Renal cortical epithelial cell (primary cell): ENCODE measurements at places on chromosomes 6 and 20. TPM values are rescaled to one million over a fixed set of nuclear protein-coding genes. Genes with fewer than 3 reads are reported as not detected.

The RHAG gene
- total RNA-seq: not detected in 2 replicates

DNA sequence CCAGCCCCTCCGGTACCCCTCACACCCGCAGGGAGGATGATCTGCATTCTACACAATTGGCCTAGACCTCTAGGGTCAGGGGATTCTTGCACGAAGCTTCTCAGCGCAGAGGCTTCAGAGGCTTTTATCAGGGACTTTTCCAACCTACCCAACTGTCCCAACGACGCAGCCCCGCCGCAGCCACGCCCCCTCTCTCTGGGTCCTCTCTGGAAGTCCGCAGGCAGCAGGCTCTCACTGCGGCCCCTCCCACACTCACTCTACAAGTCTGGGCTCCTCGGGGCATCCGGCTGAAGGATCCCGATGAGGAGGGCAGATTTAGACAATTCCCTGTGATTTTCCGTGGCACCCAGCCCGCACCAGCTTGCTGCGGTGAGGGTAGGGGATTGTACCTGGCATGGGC, 227.7 kb upstream of the RNF24 start:
- no peak for DNase-seq

- DNase-seq: no peak
Measured at GRCh38 chr6:40480678-40481077, 106.5 kb downstream of the LRFN2 start.

DNA sequence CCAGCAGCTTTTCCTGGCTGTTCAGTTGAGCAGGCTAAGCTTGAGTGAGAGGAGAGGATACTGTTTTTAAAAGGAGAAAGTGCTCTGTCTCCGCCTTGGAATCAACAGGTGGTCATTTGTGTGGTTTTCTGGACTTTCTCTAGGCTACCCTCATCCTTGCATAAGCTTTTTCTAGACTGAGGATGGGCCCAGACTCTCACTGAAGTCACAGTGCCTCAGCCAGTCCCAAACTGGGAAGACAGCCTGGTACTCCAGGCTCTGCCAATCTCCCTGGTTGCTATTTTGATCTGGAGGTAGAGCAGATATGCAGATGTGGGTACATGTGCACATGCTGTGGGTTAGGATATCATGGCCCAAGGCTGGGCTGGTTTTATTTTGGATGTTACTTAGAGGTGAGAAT, 7.0 kb downstream of the SCUBE3 start:
- no peak for DNase-seq

GRCh38 chr20:35664466-35665206, at the start of the genes CPNE1 and RBM12:
Gene CPNE1, minus strand, starts transcription at chr20:35664900. Its CDS starts 31,977 bp downstream, at chr20:35632923.
Gene RBM12, minus strand, starts transcription at chr20:35664900. Its CDS starts 9,578 bp downstream, at chr20:35655322.
- DNase-seq: peak; percentile 84

GRCh38 chr6:75747152-75747992, 1.7 kb upstream of the MYO6 start:
- no peak for DNase-seq
